ENCODE measurements at places on chromosomes 1 and 21. TPM values are rescaled to one million over a fixed set of nuclear protein-coding genes. Genes with fewer than 3 reads are reported as not detected.

DNA sequence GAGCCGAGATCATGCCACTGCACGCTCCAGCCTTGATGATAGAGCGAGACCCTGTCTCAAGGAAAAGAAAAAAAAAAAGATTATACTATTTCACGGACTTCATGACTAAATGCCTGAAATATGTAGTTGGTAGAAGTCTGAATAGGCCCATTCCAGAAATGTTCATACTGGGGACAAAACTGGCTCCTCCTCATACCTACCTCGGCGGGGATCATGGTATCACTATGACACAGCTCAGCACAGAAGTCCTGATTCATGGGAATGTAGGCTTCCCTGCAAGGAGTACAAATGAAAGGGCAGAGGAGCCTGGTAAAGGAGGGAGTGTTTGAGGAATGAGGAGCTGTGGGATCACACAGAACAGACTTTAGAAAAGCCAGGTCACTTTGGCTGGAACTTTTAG, 5.0 kb downstream of the SPATA46 start:
- H3K4me3 ChIP-seq = no peak overlapping the region
- no peak overlapping the region for H3K27ac ChIP-seq
- no peaks in the 10 kb centered on the region for H3K36me3 ChIP-seq

- H3K27me3 ChIP-seq = no peaks in the 10 kb centered on the region
- no peak for DNase-seq
- no peak overlapping the region for H3K4me3 ChIP-seq
- no peak overlapping the region for H3K27ac ChIP-seq
- no peaks in the 10 kb centered on the region for H3K4me1 ChIP-seq
- H3K36me3 ChIP-seq = no peaks in the 10 kb centered on the region
These were observed 73.1 kb downstream of the GPR88 start for GRCh38 chr1:100611086-100611485.

Gene SERTAD4
- not detected for total RNA-seq

Gene FAM167B
- total RNA-seq = 0.88 TPM

Gene FBLIM1
- total RNA-seq = 0.53 TPM

Gene SAMD13
- 0.98 TPM for total RNA-seq
